Mesenchymal stem cell (in vitro differentiated cells and primary cell): ENCODE measurements at places on chromosomes 3 and 15.

DNA sequence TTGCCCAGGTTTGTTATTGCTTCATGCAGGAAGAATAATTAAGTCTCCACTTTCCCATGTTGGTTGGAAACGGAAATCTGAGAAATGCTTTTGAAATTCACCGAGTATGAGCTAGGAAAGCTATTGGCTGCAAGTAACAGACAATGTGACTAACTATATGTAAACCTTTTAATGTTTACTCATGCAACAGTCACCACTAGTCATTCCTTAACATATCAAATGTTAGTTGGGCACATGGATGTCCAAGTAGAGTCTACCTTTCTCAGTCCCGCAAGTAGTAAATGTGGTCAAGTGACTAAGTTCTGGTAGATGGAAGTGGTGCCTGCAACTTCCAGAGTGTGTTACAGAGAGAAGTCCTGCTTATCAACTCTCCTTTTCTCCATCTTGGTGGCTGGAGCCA is 52.5 kb downstream of the KLF15 start:
- DNase-seq = no peak

- no peak for DNase-seq
Observed at GRCh38 chr3:4629095-4630007, 136.2 kb downstream of the ITPR1 start.

GRCh38 chr3:21620511-21621155 is 130.4 kb downstream of the ZNF385D start:
- no peak for DNase-seq

DNA sequence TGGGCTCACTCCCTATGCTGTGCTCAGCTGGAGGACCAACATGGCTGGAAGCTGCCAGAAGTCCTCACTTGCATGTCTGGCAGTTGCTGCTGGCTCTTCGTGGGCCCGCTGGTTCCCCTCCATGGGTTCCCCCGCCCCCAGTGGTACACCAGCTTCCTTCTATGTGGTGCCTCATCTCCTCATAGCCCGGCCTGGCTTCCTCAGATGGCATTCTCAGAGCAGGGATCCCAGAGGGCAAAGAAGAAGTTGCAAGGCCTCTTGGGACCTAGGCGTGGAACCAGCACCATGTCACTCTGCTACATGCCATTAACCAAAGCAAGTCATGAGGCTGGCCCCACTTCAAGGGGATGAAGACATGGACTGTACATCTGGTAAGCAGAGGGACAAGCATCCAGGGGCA is 2.9 kb upstream of the CFAP92 start:
- no peak for DNase-seq

DNA sequence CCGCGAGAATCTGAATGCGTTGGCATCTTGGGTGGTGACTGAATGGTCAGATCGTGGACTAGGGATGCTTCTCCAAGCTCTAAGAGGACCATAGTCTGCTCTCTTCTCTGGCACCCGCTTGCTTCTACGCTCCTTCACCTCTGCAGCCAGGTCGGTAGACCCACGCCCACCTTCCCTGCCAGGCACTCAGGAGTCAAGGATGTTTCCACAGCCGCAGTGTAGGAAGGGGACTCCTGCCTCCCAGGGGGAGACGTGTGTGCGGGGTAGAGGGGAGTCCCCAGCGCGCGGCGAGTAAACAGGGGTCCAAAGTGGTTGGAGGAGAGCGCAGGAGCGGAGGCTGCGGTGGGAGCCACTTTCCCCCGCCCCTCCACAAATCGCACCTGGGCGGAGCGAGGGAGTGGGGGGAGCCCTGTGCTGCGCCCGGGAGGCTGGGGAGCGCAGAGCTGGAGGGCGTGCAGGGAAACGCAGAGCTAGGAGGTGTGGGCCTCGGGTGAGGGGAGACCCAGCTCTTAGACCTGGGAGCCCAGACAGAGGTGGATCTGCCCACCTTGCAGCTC is 1.7 kb downstream of the LRRC3B start:
- DNase-seq = no peak

- DNase-seq = no peak
Observed at GRCh38 chr3:54575618-54575960, 352.3 kb downstream of the LRTM1 start.

- DNase-seq = no peak
Observed at GRCh38 chr3:13353506-13353905, 66.6 kb downstream of the NUP210 start.
